ENCODE measurements at places on chromosomes 3 and 15. TPM values are rescaled to one million over a fixed set of nuclear protein-coding genes. Genes with fewer than 3 reads are reported as not detected.

- DNase-seq = peak; percentile 51
- H3K27ac ChIP-seq = peak overlapping the region; percentile 96
- peaks cover 35% of the 10 kb centered on the region for H3K36me3 ChIP-seq
- no peaks in the 10 kb centered on the region for H3K27me3 ChIP-seq
Observed at GRCh38 chr15:59687836-59688235, 1.3 kb downstream of the BNIP2 start.

GRCh38 chr15:83709241-83709640 lies 55.3 kb downstream of the ADAMTSL3 start:
- no peaks in the 10 kb centered on the region for H3K36me3 ChIP-seq
- no peaks in the 10 kb centered on the region for H3K4me1 ChIP-seq
- no peaks in the 10 kb centered on the region for H3K27me3 ChIP-seq
- H3K27ac ChIP-seq = no peak overlapping the region

Gene KBTBD13
- total RNA-seq = not detected

GRCh38 chr15:69574506-69574905 lies 121.9 kb downstream of the RPLP1 start:
- no peak overlapping the region for H3K27ac ChIP-seq
- H3K4me1 ChIP-seq = peaks cover 32% of the 10 kb centered on the region
- peaks cover 6% of the 10 kb centered on the region for H3K27me3 ChIP-seq

Gene CHP1
- 68.9 TPM for total RNA-seq

DNA sequence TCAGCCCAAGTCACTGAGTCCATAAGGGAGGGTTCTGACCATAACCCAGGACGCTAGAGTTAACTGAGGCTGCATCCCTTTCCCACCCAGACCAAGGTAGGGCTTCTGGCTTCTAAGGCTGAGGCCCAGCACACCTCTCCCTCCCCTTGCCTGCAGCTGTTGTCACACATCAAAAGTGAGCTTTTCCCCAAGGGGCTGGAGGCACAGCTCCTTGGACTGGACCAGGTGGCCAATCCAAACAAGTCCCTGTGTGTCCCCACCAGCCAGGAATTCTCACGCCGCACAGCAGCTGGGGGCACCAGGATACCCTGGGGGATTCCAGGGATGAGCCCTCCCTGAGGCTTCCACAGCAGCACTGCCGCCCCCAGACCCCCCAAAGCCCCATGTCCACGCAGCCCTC lies 22.3 kb upstream of the ISLR2 start:
- no peaks in the 10 kb centered on the region for H3K4me1 ChIP-seq
- no peak overlapping the region for H3K4me3 ChIP-seq
- H3K36me3 ChIP-seq = no peaks in the 10 kb centered on the region
- H3K27me3 ChIP-seq = peaks cover 4% of the 10 kb centered on the region

DNA sequence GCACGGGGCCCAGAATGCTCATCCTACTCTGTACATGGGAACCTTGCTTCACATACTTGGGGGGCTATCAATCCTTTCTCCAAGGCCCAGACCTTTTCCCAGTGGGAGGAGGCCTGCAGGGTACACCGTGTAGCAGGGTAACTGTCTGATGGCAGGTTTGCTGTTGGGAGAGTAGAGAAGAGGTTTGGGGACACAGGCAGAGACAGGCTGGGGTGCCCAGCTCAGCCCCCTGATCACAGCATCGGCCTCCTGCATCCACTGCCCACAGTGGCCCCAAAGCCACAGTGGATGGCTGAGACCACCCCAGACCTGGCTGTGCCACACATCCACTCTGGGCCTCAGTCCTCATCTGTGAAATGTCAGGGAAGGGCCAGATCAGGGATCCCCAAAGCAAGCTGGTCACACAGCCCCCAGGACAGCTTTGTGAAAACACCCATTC lies 5.6 kb downstream of the CHRNA3 start:
- peaks cover 2% of the 10 kb centered on the region for H3K4me1 ChIP-seq
- H3K4me3 ChIP-seq = no peak overlapping the region

DNA sequence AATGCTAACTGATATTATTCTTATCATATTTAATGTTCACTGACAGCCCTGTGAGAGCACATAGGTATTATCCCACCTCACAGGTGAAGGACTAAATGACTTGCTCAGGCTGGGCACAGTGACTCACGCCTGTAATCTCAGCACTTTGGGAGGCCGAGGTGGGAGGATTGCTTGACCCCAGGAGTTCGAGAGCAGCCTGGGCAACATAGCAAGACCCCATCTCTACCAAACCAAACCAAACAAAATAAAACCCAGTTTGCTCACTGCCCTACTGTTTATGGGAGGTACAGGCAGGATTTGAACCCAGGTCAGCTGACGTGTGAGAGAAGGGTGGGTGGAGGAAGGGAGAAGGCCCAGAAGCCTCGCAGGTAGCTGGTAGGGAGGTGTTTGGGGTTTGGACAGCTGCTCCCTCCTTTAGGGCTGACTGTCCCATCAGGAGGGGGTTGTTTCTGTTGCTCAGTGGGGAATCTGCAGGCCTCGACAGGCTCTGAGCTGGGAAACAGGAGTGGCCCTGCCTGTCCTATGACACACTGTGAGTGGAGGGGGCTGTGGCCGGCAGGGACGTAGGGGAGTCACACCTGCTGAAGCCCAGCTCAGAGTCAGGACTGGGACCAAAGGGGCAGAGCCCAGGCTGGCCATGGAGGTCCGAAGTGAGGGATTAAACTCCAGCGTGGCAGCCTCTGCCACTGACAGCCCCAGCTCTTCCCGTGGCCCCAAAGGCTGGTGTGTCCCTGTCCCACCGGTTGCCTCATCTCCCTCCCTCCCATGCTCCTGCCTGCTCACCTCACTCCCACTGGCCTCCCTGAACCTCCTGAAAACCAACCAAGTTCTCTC lies 25.3 kb downstream of the BHLHE40 start:
- no peaks in the 10 kb centered on the region for H3K36me3 ChIP-seq
- DNase-seq = no peak
- H3K4me3 ChIP-seq = no peak overlapping the region
- no peaks in the 10 kb centered on the region for H3K27me3 ChIP-seq
- no peak overlapping the region for H3K27ac ChIP-seq

All from activated CD4-positive, alpha-beta memory T cell treated with anti-CD3 and anti-CD28 coated beads, Interleukin-2, amount 10 ng/mL, durations not matched to agents 7 days and 5 days (primary cell).